H1 (cell line): ENCODE measurements at places on chromosomes 6 and 20. TPM values are rescaled to one million over a fixed set of nuclear protein-coding genes. Genes with fewer than 3 reads are reported as not detected.

ANKEF1 gene
- 1.8 and 2.8 TPM in 2 replicates for polyA plus RNA-seq

KLC4 gene
- 15.7 and 23.8 TPM in 2 replicates for polyA plus RNA-seq

IBTK gene
- polyA plus RNA-seq: 2.8 and 4.6 TPM in 2 replicates

IRF4 gene
- polyA plus RNA-seq: 0.77 and 1.1 TPM in 2 replicates

TTK gene
- polyA plus RNA-seq: 6.3 and 11.9 TPM in 2 replicates

SYCP2L gene
- 1.3 and 1.7 TPM in 2 replicates for polyA plus RNA-seq

DNAH8 gene
- polyA plus RNA-seq: under 0.01 TPM in 1 of 2 replicates, not detected in the other

PRICKLE4 gene
- polyA plus RNA-seq: 0.32 and 0.38 TPM in 2 replicates
